ENCODE measurements at places on chromosomes 2 and 18.

- no peak for DNase-seq
Measured at GRCh38 chr2:162025121-162025911, 48.7 kb downstream of the DPP4 start.

DNA sequence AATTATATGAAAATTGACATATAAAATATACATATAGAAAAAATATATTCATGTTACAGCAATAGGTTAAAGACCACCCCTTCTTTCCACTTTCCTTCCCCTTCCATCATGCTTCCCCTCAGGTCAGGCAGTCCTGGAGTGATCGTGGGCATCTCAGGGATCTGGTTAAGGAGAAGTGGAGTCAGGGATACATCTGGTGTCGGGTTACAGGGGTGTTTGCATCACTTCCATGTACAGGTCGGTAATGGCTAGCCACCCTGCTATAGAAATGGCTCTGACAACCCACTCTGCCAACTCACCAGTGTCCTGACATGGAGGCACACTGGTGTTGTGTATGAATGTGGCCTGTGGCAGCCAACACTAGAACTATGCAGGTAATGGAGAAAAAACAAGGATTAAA, 36.3 kb upstream of the LGALSL start:
- no peak for DNase-seq

DNA sequence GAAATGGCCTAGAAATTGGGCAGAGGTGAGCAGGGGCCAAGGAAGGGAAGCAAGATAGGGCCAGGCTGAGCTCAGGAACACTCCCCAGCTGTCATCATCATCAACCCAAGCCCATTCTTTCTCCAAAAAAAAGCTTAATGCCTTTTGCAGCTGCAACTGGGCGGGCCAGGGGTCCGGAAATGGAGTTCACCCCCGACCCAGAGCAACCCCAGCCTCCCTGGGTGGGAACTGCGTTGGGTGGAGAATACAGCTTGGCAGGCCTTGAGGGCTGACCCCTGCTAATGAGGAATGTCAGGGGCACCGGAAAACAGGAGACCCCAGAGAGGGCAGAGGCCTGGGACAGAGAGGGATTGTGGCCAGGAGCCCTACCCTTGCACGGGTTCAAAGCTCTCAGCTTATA, 64.8 kb downstream of the TNS1 start:
- DNase-seq, result no peak

- DNase-seq, result no peak
Measured at GRCh38 chr18:41391616-41392595, 563.1 kb upstream of the PIK3C3 start.

DNA sequence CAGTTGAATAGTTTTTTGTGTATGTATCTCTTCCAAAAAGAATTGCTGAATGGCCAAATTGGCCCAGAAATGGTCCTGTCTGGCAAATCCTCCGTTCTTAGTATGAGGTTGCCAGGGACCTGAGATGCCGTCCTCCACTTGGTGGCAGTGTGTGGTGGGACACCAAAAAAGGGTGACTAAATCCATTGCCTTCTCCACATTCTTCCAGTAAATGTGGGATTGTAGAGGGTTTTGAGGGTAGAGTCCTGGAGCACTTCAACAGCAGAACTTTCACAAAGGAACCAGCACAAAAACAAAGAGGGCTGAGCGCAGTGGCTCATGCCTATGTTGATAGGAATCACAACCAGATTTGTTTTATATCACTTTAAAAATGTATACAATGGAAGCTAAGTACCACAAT, 199.9 kb downstream of the BCL2 start:
- no peak for DNase-seq

DNA sequence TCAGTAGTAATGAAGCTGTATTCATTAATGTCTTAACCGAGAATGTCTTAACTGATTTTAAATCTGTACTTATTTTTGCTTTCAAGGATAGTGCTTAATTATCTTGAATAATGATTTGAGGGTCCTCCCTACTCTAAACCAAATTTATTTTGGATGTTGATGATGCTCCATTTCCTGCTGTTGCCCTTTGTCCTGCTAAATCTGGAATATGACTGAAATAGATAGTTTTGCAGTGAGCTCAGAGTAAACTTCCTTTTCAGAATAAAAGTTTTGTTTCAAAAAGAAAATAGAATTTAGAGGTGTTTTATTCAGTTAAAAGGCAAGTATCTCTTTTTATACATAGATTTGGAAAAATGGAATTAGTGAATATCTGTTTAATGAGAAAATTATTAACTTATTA, 8.1 kb downstream of the NBEAL1 start:
- DNase-seq, result no peak

DNA sequence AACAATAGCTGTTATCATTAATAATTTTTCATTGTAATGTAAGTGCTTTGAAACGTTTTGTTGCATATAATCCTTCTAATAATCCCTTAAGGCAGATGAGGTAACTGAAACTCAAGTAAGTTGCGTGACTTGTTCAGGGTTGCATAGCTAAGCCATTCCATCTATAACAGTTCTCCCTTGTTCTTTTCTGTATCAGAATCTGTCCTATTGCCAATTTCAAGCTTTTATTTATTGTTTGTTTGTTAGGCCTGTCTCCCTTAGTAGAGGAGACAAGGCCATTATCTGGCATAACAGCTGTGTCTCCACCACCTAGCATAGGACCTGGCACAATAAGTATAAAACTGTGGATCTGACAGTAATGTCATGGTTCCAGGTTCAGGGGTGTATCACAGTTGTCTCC, 19.4 kb downstream of the BABAM2 start:
- no peak for DNase-seq

DNA sequence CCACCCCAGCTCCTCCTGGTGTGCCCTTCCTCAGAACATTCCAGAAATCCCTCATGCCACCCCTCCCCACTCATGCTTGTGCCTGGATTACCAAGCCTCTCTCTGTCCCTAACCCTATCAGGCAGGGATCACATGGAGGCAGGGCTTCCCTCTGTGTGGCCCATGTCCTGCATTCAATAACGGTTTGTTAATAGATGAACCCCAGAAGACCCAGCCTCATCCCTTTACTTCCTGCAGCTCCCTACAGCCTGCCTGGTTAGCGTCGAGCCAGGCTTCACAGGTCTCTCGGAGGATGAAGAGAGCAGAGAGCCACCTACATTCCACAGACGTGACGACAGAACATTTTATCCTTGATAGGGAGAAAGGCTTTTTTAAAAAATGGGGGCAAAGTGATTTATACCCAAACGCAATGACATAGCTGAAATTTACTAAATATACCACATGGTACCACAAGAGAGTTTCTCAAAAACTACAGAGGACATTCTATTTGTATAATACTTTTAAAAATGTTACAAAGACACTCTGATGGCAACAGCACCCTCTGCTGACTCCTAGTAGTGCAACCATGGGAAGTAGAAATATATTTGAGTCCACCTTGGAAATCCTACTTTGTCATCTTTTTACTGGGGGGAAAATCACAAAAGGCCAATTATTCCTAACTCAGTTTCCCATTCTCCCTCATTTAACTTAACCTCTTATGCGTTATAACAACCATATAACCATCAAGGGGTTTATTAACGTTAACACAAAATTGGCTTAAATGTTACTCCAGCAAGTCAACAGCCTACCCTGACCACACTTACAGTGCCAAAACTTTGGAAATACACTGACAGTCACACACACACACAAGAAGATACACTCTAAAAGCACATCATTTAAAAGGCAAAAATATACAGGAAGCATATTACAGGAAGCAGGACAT, 30.7 kb downstream of the FBXO15 start:
- no peak for DNase-seq

DNA sequence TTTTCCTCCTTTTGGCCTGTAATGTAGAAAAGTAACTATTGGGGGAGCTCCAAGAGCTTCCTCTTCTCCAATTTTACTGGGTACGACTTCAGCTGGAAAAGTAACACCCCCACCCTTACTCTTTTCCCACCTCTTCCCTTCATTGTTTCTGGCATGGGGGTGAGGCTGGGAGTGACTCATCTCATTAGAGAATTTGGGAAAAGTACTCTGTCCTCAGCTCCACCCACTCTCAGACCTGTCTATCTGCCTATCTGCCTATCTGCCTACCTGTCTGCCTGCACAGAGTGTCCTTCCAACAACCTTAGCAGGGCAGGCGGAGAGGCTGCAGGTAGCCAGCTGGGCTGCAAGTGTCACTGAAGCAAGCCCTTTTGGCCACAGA, 93.6 kb downstream of the EPHA4 start:
- no peak for DNase-seq

DNA sequence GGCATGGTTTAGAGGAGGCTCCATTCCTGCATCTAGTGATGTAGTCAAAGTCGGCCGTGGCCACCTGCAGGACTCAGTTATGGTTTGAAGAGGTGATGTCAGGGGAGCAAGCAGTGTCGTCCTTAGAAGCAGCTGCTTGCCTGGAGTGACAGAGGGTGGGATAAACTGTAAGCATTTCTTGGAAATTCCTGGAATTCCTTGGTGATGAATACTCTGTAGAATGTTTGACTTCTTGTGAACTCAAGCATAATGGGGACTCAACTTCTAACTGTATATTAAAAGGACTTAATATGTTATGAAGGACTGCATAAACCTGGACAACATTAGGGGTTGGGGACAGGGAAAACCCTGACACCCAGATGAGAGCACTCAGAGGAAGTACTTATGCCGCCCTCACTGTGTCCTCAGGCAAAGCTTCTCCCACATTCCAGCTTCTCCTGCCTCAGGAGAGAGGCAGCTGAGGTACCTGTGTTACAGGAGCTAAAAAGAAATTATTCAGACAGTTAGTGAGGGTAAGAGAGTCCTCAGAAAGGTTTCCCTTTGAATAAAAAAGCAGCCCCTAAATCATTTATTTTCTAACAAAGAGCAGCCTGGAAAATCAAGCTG, 459.9 kb upstream of the CELF4 start:
- DNase-seq, result no peak

GRCh38 chr2:113206251-113206650, 32.5 kb downstream of the PSD4 start:
- DNase-seq, result no peak

GRCh38 chr2:100972452-100972851, 29.6 kb upstream of the RPL31 start:
- no peak for DNase-seq

DNA sequence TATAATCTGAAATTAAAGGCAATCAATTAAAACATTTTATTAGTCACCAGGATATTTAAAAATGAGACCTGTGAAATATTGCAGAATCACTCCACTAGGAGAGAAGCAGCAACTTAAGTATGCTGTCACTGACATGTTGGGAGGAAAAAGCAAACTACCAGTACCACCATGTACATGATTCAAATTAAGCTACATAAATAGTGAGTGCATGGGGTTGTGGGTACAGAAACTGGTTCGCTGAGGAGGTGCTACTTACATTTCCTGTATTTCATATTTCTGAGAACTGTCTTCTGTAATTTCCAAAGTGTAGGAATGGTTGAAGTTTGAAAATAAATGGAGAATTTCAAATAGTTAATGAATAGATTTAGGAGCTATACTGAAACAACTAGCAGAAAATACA, 7.9 kb upstream of the NR4A2 start:
- DNase-seq, result no peak

DNA sequence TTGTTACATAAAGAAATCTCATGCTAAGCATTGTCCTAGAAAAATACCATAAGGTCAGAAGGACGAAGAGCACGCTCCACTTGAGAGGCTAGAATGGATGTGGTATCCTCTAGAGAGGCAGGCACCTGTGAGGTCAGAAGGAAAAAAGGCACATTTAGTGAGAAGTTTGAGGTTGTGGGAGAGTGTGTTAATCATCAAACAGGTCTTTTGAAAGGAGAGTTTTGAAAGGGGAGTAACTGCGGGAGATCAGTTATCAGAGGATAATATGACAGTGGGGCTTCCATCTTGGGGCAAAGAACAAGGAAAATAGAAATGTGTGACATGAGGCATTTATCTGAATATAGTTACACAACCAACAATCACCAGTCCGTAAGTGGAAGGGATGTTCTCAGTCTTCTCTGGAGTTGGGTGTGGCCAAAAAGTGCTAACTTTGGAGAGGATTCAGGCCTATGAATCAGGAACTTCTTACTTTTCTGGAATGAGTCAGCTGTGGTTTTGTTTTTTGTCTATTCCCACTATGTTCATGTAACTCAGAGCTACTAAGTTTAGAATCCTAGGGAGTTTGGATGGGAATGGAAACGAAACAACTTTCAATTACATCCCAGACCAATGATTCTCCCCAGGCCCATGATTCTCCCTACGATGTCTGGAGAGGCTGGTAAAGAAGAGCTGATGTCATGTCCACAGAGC, 451.4 kb upstream of the ST6GAL2 start:
- DNase-seq, result no peak

- no peak for DNase-seq
Measured at GRCh38 chr2:39408351-39409136, 28.5 kb downstream of the MAP4K3 start.

DNA sequence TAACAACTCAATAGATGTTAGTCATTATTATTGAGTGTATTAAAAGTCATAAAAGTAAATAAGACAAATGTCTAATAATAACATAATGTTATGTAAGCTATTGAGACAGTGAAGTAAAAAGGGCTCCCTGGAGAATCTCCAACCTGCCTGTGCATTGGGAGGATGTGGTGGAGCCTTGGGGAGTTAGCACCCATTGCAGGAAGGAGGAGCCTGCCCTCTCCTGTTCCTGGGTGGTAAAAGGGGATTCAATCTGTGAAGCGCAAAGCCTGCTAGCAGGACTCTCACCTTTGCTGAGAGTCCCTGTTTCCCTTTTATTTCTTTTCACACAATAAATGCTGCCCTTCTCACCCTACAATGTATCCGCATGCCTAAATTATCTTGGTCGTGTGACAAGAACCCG, 206.1 kb downstream of the RAB3GAP1 start:
- no peak for DNase-seq

GRCh38 chr2:160803881-160804280, 310.3 kb upstream of the RBMS1 start:
- DNase-seq, result no peak

- DNase-seq, result no peak
Measured at GRCh38 chr18:26740396-26740795, 125.1 kb downstream of the AQP4 start.

DNA sequence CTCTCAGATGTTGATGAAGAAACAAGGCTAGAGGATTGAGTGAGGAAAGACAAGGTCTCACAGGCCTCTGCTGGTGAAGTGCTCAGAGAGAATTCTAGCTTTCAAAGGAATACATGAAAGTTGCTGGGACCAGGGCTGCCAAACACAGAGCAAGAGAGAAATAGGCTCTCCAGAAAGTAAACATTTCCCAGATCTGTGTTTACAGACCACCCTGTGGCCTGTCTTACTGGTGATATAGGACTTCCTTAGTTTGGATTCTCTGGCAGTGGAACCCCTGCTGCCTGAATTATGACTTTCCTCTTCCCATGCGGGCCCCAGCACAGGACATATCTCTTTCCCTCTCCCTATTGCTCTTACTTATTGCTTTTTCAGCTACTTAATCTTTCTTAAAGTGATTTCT, 64.5 kb downstream of the TACR1 start:
- no peak for DNase-seq

GRCh38 chr2:183242937-183243336, 118.7 kb downstream of the NUP35 start:
- no peak for DNase-seq

- no peak for DNase-seq
Measured at GRCh38 chr18:51091270-51091669, 61.3 kb downstream of the SMAD4 start.

GRCh38 chr18:38010971-38011857, 445.6 kb upstream of the CELF4 start:
- no peak for DNase-seq

- DNase-seq, result no peak
Measured at GRCh38 chr2:190355968-190356644, 12.7 kb downstream of the INPP1 start.

Measured in activated T-cell treated with anti-CD3 and anti-CD28 coated beads for 24 hours (primary cell).